MM.1S (cell line): ENCODE measurements at places on chromosomes 12 and 14.
A peak's percentile ranks its signal among the peaks of the same experiment; 100 is the strongest.

DNA sequence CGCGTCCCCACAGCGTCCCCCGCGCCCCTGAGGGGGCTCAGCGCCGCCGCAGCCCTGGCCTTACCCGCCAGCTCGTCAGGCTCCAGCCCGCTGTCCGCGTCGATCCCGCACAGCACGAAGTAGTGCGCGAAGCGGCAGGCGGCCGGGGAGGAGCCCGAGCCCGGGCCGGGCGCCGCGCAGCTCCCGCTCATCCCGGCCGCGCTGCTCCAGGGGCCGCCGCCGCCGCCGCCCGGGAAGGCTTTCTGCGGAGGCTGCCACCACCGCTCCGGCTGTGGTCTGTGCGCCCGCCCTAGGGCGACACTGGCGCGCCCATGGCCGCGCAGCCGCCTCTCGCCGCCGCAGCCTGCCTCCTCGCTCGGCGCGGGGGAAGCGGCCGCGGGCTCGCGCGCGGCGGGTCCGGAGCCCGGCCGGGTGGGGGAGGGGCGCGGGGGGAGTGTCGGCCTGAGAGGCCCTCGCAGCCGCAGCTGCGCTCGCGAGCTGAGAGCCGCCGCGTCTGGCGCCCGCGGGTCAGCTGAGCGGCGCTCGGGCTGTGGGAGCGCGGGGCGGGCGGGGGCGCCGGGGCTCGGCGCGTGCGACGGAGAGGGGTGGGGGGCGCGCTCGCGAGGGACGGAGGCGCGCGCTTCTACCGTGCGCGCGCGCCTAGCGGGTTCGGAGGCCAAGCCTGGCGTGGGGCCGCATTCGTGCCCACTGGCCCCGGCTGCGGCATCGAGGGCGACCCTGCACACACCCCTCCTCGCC, at the start of gene DENND5B:
Gene DENND5B (minus strand): TSS at position 495 of the 738 bp plus-strand sequence. CDS start 304 bp downstream, at position 191.
- peak; percentile 82 for DNase-seq

- no peak for DNase-seq
Measured at GRCh38 chr14:68978172-68978911, 760 bp downstream of the ACTN1 start.

GRCh38 chr14:89534902-89535685, 118.1 kb upstream of the FOXN3 start:
- no peak for DNase-seq

DNA sequence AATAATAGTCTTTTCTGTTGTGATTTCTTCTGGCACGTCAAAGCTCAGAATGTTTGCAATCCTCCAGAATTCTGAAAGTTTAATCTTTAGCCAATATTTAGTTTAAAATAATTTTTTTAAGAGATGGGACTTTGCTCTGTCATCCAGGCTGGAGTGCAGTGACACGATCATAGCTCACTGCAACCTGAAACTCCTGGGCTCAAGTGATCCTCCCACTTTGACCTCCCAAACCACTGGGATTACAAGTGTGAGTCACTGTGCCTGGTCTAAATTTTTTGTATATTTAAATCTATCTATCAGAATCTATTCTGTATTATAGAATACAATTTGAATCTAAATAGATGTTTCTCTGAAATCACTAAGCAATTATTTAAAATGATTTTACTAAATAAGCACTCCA, 572.7 kb downstream of the VRK1 start:
- no peak for DNase-seq

- DNase-seq, result no peak
Measured at GRCh38 chr12:52498946-52499345, 5.9 kb upstream of the KRT6A start.

GRCh38 chr12:38154096-38155019, 162.2 kb upstream of the ALG10B start:
- no peak for DNase-seq

GRCh38 chr12:132620899-132621656, 2.5 kb downstream of the P2RX2 start:
- DNase-seq, result no peak

- DNase-seq, result no peak
Measured at GRCh38 chr14:38994731-38995130, 108.3 kb downstream of the SEC23A start.

GRCh38 chr12:32305163-32305562, 94.2 kb upstream of the FGD4 start:
- DNase-seq, result peak; percentile 58

DNA sequence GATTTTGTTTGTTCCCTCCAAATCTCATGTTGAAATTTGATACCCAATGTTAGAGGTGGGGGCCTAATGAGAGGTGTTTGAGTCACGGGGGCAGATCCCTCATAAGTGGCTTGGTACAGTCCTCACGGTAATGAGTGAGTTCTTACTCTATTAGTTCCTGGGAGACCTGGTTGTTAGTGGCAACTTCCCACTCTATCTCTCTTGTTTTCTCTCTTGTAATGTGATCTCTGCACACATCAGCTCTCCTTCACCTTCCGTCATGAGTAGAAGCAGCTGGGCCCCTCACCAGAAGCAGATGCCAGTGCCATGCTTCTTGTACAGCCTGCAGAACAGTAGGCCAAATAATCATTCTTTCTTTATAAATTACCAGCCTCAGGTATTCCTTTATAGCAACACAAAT, 29.6 kb upstream of the KCNK10 start:
- no peak for DNase-seq

- DNase-seq, result no peak
Measured at GRCh38 chr14:83425138-83425537, 1891.5 kb upstream of the SEL1L start.

DNA sequence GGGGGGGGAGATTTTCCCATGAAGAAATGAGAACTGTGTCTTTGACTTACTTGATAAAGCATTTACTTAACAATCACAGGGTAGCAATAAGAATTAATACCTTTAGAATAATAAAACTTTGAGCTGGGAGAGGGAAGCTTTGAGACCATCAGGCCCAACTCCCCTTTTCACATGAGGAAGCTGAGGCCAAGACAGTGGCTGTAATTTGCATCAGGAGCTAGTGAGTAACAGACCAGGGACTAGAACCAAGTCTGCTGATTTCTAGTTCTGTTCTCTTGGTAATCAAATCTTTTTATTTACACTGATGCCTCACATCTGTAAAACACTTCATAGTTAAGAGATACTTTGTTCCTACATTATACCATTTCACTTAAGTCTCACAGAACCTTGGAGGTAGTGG, 28.7 kb downstream of the TTC8 start:
- DNase-seq, result no peak

DNA sequence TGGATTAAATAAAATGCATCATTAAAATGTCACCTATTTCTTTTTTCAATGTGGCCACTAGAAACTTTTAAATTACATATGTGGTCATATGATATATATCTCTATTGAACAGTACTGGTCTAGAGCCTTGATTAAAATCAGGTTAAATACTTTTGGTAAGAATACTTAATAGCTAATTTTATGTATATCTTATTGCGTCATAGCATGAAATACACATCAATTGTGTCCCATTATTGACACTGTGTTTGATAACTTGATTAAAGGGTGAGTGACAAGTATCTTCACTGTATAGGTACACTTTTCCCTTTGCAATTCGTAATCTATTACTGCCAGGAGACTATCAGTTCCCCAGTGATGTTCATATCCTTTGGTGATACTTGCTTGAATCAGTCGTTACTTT, 4.4 kb upstream of the HELB start:
- DNase-seq, result no peak

- no peak for DNase-seq
Measured at GRCh38 chr14:91681893-91682563, 49.9 kb downstream of the CATSPERB start.

DNA sequence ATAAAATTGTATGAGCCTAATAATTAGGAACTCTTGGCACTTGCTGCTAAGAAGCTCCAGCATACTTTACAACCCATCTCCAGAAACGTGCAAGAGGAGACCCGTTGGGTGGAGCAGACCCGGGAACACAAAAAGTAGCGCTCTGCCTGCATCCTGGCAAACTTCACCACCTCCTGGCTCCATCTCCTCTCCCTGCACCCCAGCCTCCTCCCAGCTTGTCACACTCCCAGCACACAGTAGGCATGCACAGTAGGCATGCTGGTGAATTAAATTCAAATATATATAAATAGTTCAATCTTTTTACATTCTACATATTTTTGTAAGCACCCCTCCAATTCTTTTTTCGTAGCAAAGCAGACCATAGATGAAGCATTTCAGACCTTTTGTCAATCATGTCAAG, 1.2 kb downstream of the VSIG10 start:
- DNase-seq, result no peak

DNA sequence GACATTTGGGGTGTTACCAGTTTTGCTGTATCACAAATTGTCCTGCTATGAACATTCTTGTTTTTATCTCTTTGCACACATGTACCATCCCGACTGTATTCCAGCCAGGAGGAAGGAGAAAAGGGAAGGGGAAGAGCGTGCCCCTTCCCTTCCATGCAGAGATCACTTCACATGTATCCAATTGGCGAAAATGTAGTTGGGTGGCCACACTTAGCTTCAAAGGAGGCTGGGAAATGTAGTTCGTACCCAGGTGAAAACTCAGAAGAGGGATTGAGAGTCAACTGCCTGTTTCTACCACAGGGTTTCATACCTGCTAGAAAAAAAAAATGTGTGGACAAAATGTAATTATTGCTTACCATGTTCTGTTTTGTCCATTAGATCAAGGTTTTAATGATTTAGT, 189.1 kb upstream of the PELI2 start:
- DNase-seq, result no peak

DNA sequence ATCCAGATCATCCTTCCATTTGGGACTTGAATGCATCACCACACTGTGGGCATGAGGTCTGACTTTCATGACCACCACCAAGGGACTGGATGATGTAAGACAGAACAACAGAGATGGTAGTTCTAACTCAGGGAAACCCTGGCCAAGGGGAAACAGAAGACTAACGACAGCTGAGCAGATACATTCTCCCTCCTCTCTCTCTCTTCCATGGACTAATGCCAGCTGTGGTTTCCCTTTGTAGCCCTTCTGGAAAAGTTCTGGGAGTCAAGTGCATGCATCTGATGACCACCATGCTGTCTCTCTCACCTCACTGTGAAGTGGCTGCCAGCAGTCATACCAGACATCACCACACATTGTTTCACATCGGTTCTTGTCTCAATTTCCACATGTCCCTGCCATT, 3.4 kb downstream of the TAS2R30 start:
- no peak for DNase-seq

DNA sequence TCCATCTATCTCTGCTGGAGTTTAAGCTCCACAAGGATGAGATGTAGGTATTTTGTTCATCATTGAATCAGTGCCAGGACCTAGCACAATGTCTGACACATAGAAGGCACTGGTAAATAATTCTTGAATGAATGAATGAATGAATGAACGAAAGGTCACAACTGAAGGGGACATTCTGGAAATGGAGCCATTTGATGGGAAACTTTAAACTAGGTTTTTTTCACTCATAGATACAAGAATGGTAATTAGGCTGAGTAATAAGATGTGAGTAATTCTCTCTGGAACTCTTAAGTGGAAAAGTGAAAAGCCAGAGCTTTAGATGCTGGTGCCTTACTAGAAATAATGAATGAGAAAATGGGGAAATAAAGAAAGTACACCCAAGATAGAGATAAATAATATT, 44.3 kb downstream of the SCN8A start:
- DNase-seq, result no peak

GRCh38 chr12:83198291-83199015, 511.7 kb downstream of the TMTC2 start:
- DNase-seq, result no peak

GRCh38 chr14:69807192-69807591, 10.2 kb upstream of the SLC10A1 start:
- DNase-seq, result no peak

DNA sequence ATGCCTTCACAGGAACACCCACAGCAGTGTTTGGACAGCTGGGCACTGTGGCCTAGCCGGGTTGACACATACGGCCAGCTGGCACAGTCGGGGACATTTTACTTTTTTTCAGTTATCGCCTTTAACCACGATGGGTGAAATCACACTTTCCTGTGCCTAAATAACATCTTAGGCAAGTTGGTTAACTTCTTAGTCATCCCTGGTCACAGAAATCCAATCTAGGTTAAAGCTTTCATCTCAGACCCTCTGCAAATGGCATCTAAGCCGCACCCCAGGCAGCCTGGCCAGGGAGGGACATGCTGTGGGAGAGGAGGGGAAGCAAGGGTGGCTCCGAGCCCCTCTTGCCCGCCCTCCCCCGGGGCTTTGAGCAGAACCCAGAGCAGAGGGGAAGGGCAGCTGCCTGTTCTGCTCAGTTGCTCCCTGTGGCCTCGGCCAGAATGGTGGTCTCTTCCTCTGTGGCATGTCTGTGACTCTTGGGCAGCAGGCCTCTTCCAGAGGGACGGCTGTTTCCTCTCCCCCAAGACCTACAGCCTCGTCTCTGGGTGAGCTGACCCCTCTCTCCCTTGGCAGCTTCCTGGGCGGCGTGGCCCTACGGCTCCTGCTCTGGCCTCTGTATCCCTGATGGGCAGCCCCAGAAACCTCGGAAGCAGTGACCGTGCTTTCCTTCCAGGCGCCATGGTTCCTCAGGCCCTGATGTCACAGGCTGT, 85.4 kb upstream of the DYNC1H1 start:
- DNase-seq, result no peak

GRCh38 chr14:28946267-28946666, 179.7 kb downstream of the FOXG1 start:
- no peak for DNase-seq

GRCh38 chr12:18689771-18690170, 48.0 kb downstream of the PLCZ1 start:
- DNase-seq, result no peak

DNA sequence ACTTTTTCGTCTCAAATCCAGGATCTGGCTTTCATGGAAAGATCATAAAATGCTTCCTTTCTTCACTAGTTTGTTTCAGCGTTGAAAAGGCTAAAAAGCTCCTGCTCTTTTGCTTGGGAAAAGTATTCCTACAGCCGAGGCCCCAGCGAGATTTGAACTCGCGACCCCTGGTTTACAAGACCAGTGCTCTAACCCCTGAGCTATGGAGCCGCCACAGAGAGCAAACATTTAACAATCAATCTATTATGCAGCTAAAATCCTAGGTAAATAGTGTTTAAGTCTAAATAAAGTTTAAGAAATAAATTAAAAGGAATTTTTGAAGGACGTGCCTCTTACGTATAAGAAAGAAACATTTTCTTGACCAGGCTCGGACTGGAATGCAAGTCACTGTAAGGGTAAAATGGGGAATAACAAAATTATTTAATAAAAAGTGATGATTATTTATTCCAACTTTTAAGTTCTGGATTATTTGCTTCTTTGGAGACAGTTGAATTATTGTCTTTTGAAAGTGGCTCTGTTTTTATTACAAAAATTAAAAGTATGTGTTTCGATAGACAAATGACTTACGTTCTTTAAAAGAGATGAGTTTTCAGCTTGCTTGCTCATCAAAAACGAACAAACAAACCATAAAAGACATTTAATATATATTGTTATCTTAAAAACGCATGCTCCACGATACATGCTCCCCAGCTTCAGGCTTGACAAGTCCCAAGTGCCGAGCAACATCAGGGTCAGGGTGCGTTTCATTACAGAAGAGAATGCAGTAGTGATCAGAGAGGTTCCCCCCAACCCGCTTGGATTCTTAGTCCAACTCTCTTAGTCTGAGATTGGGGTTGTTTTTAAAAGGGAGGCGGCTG, 10.2 kb downstream of the OR6S1 start:
- peak; percentile 35 for DNase-seq

- DNase-seq, result peak; percentile 82
Measured at GRCh38 chr12:67764946-67765619, 116.5 kb downstream of the DYRK2 start.

GRCh38 chr12:47864646-47865235, 40.1 kb downstream of the VDR start:
- DNase-seq, result no peak

- DNase-seq, result no peak
Measured at GRCh38 chr12:60704171-60704914, 1108.5 kb downstream of the SLC16A7 start.
